ENCODE measurements at places on chromosomes 16 and 17.
A peak's percentile ranks its signal among the peaks of the same experiment; 100 is the strongest.

DNA sequence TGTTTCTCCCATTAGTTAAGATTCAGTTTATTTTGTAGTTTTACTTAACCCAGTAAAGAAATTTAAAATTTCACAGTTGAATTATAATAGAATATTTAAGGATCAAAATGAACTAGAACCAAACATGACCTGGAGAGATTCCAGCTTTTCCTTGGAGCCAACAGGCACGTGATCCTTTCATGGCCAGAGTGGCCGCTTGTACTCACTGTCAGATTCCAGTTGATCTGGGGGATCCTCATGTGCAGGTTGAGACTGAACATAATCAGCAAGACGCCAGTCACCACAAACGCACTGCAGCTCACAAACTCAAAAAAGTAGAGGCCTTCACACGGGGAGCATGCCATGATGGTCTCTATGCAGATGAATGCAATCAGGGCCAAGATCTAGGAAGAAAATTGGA is 31.7 kb downstream of the CMTM3 start:
- DNase-seq = no peak

GRCh38 chr17:48282303-48282702 is 147.7 kb downstream of the SKAP1 start:
- DNase-seq = no peak

DNA sequence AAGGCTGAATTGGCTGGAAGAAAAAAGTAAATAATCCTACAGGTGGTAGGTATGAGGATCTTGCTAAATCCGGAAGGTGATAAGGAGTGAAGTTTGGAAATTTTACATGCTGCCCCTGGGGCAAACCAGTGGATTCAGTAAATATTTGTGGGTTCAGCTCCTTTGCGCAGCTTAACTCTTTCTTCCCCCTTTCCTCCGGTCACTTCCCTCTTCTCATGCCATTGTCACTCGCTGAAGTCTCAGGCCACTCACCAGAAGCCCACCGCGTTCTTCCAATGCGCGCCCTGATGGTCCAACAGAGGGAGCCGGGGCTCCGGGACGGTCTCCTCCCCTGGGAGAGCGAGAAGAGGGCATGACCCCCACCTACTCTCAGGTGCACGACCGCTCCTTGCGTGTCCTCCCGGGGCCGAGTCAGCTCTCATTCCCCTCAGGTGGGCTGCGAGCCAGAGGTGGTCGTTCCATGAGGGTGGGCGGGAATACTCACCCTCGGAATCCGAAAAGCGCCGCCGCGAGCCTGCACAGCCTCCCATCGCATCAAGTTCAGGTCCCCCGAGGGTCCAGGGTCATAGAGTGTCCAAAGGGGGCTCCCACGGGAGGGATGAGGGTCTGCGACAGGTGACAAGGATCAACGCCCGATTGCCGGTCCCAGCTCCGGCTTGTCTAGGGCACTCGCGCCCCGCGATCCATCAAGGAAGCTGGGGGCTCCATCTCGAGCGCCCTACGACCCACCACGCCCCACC is 474 bp downstream of the CLN3 start:
- DNase-seq = no peak

GRCh38 chr16:10577305-10578202 is 2.8 kb downstream of the EMP2 start:
- no peak for DNase-seq

DNA sequence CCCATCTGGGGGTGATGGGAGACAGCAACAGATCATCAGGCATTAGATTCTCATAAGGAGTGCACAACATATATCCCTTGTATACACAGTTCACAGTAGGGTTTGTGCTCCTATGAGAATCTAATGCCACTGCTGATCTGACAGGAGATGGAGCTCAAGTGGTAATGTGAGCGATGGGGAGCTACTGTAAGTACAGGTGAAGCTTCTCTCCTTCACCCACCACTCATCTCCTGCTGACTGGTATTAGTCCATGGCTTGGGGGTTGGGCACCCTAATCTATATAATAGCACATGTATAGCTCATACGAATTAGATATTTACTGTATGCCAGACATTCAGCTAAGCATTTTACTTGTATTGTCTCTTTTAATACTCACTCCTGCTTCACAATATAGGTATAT is 101.7 kb downstream of the MAP2K6 start:
- no peak for DNase-seq

GRCh38 chr16:86426063-86426642 is 84.2 kb upstream of the FOXF1 start:
- DNase-seq = no peak

GRCh38 chr17:80645706-80646325 is 101.2 kb downstream of the RPTOR start:
- no peak for DNase-seq

DNA sequence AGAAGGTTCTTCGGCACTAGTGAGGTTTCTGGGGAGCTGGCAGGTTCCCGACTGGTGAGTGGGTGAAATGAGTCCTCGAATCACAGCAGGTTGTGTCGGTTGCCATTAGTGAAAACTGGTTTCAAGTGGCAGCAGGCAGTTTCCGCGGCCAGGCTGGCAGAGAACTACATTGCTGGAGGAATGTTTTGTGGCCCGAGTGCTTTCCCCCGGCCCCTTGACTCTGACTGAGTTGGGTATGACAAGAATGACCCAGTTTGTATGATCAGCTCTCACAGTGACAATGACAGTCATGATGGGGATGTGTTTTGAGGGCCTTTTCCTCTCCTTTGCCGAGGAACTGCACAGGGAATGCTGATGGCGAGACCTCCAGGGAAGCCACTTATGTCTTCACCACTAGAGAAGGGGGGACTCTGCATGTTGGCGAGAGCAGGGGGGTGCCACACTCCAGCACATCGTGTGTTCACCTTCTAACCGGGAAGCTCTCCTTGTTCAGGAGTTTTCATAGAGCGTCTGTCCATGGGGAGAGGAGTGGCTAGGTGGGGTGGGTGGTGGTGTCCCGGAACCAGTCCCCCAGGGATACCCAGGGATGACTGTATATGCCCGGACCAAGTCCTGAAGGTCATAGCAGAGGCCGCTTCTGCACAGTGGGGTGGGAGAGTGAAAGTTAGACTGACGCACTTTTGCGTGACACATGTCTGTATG is 206.0 kb upstream of the CHMP6 start:
- peak; percentile 69 for DNase-seq

DNA sequence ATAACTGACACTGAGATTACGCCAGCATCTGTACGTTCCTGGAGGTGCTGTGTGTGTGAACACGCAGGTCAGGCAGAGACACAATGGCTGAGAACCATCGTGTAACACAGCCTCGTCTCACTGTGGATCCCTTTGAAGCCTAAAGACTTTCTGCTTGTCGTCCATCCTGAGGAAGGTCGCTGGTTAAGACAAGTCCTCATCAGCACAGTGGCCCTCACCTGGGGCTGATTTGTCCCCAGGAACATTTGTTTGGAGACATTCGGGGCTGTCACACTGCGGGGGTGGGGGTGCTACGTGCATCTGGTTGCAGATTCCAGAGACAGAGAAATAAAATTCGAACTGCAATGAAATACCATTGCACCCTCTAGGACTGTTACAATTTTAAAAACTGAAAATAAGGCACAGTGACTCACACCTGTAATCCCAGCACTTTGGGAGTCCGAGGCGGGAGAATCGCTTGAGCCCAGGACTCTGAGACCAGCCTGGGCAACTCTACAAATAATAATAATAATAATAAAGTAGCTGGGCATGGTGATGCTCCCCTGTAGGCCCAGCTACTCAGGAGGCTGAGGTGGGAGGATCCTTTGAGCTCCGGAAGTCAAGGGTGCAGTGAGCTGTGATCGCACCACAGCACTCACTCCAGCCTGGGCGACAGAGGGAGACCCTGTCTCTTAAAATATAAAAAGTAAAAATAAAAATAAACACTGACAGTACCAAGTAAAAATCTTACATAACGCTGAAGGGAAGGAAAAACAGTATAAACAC is 112.0 kb upstream of the METRNL start:
- DNase-seq = no peak

GRCh38 chr17:9907883-9908648 is 3.0 kb upstream of the RCVRN start:
- no peak for DNase-seq

- no peak for DNase-seq
These were observed 9.4 kb downstream of the ITGAX start for GRCh38 chr16:31364421-31364820.

GRCh38 chr17:27630607-27631410 is at the start of gene LGALS9:
Gene LGALS9, plus strand, starts transcription at chr17:27631188. Its CDS starts 78 bp downstream, at chr17:27631266.
- peak; percentile 31 for DNase-seq

GRCh38 chr17:59427425-59427921 is 96.0 kb downstream of the YPEL2 start:
- DNase-seq = peak; percentile 63

DNA sequence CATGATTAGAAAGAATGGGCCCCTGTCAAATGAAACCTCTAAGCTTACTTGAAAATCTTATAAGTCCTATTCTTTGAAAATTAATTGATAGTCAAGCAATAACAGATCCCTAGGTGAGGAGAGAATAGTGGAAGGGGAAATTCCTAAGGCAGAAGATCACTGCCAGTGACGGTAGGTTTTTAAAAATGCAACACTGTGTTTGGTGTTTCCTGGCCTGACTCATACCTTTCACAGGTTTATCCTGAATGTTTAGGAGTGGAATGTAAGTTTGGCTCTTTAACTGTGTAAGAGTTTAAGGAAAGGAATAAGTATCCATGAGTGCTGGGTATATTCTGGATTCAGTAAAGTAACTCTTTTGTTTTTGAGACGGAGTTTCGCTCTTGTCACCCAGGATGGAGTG is 23.8 kb downstream of the HAPSTR1 start:
- DNase-seq = no peak

GRCh38 chr17:2057760-2058585 is 3.1 kb downstream of the HIC1 start:
- DNase-seq = peak; percentile 54

- no peak for DNase-seq
These were observed 1.6 kb upstream of the KREMEN2 start for GRCh38 chr16:2962334-2963073.

GRCh38 chr17:61567045-61567802 is 23.8 kb downstream of the NACA2 start:
- no peak for DNase-seq

DNA sequence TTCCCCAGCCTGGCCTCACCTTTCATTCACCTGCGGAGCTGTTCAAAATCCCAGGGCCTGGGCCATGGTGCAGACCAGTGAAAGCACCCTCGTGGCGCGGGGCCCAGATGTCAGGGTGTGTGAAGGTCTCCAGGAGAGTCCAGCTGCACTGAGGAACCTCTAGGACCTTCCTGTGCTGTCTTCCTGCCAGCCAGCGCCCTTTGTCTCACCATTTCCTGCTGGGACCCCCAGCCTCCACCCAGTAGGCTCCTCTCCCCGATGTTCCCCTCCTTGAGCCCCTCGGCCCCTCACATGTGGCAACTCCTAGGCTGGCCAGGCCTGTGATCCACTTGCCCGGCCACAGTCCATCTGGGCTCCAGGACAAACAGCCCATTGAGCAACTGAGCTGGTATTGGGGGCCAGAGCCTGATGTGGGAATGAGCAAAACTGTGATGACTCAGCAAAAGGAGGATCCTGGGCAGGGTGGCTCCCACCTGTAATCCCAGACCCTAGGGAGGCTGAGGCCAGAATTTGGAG is 677 bp downstream of the SULT1A2 start:
- no peak for DNase-seq

DNA sequence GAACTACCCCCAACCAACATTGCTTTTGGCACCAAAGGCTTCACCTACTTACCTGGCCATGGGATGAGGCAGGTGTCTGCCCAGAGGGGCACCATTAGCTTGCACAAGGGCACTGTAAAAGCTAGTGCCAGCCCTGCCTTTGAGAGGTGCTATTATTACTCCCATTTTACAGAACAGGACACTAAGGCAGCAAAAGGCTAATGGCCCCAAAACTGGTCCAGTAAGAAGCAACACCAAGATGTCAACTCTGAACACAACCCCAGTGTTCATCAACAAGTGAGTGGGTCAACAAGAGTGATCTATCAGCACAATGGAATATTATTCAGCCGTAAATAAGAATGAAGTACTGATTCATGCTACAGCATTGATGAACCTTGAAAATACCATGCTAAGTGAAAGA is 7.7 kb upstream of the USP7 start:
- DNase-seq = no peak

- peak; percentile 50 for DNase-seq
These were observed 133.1 kb downstream of the ANKRD11 start for GRCh38 chr16:89357055-89357816.

- no peak for DNase-seq
These were observed 171.7 kb downstream of the ABCC12 start for GRCh38 chr16:47983999-47984580.

GRCh38 chr16:2143878-2144485 is 4.4 kb upstream of the RAB26 start:
- DNase-seq = no peak

DNA sequence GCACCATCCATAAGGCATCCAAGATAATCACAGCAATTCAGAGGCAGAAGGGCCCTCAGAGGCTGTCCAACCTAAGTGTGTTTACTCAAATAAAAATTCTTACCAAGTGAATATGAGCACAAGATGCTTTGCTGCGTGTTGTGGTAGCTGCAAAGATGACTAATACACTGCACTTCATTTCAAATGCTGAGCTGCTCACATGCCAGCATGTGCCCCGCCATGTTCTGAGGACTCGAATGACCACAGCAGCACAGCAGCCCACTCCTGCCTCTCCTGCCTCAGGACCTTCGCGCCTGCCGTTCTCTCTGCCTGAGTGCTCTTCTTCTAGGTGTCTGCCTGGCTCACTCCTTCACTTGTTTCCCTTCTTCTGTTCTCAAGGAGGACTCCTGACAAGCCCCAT is 19.0 kb downstream of the PIK3R5 start:
- DNase-seq = no peak

DNA sequence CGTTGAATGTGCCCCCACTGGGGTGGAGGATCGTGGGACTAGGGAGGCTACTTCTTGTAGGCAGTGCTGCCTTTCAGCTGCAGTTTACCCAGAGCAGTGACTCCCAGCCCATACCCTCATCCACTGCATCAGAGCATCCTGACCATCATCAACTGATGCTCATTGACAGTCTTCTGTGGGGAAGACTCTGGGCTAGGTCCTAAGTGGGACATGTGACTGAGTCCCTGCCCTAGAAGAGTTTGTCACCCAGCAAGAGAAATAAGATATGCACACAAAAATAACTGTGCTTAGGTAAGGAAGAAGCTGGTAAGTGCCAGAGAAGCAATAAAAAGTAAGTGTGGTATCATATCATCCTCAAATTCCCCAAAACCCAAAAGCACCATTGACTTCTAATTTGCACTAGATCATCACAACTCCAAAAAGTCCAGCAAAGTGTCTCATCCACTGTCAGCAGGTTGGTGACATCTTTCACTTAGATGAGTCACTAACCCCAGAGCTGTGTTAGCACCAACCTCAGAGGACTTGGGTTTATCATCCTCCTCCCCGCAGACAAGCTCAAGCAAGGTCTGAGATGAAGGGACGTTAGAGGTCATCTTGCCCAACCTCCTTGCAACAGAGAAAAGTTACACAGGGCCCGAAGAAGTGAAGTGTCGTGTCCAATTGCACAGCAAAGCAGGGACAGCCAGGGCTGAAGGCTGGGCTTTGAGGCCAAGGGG is 99.0 kb downstream of the CCDC182 start:
- peak; percentile 11 for DNase-seq

DNA sequence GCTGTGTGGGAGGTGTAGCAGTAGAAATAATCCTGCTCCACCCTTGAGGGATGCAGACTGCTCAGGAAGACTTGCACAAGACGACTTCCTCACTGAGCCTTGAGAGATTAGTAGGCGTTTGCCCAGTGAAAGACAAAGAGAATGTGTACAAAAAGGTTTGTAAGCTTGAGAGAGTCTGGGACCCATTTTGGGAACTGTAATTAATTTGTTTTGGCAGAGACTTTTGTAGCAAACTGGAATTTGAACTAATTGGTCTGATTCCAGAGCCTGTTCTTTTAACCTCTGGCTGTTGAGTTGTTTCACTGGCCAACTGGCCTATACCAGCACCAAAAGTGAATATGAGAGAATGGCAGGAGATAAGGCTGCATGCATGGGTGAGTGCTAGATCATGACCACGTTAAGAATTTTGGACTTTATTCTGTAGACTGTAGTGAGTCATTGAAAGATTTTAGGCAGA is 75.5 kb downstream of the AATF start:
- no peak for DNase-seq

All from stimulated activated naive CD8-positive, alpha-beta T cell treated with anti-CD3 and anti-CD28 coated beads, Interleukin-15, amount 100 ng/mL, for 72 hours (primary cell).